ENCODE measurements at places on chromosomes 4 and X.
A peak's percentile ranks its signal among the peaks of the same experiment; 100 is the strongest.

DNA sequence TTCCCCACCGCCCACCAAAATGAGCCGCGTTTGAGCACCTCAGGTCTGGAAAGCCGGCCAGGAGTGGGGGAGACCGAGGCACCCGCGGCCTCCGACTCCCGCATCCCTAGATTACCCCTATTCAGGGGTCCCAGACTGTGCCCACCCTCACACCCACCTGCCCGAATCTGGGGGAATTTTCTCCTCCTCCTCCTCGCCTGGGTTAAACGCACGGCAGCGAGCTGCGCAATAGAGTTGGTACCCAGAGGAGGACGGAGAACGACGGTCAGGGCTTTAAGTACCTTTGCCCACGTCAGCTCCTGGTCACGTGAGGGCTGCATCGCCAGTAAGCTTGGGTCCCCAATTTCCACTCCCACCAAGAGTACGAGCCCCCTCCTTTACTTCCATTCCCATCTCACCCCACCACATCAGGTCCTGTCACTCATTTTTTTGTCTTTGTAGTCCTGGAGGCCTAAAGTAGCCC, at the start of gene ARMCX2:
TSS of gene ARMCX2 (minus strand) at position 250 of the 463 bp plus-strand sequence. CDS start 2,262 bp downstream, outside the sequence.
- no peak for DNase-seq
- H3K27me3 ChIP-seq: no peaks in the 10 kb centered on the region
- peak within 1 kb of the TSS; percentile 55 for H3K4me3 ChIP-seq
- H3K27ac ChIP-seq: no peak within 1 kb of the TSS

DNA sequence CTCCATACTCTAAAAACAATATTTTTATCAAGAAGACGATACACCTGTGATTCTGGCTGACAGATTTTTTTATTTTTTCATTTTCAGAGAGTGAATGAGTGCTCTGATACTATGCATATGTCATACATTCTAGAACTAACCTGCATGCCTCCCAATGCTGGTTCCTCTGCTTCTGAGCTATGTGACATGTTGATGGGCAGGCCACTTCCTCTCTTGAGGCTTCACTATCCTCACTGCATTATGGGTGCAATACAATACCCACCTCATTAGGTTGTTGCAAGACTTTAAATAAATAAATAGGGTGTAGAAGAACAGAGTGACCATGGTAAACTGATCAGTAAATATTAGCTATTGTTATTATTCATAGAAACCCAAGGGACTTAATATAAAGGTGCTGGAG, 408.3 kb downstream of the HNRNPD start:
- no peaks in the 10 kb centered on the region for H3K4me1 ChIP-seq
- no peak overlapping the region for H3K4me3 ChIP-seq
- no peak for DNase-seq
- H3K36me3 ChIP-seq: no peaks in the 10 kb centered on the region

GRCh38 chr4:189143263-189143952, 797.3 kb upstream of the FRG1 start:
- H3K27me3 ChIP-seq: no peaks in the 10 kb centered on the region
- H3K4me3 ChIP-seq: no peak overlapping the region
- no peak for DNase-seq
- no peaks in the 10 kb centered on the region for H3K36me3 ChIP-seq
- H3K27ac ChIP-seq: no peak overlapping the region

- no peaks in the 10 kb centered on the region for H3K36me3 ChIP-seq
- H3K4me3 ChIP-seq: no peak overlapping the region
- H3K4me1 ChIP-seq: no peaks in the 10 kb centered on the region
- H3K27me3 ChIP-seq: no peaks in the 10 kb centered on the region
- H3K27ac ChIP-seq: no peak overlapping the region
These were observed 33.0 kb downstream of the DRP2 start for GRCh38 chrX:101252634-101253033.

GRCh38 chrX:13747836-13748235, 13.3 kb downstream of the OFD1 start:
- H3K4me3 ChIP-seq: no peak overlapping the region
- DNase-seq: no peak
- no peaks in the 10 kb centered on the region for H3K27me3 ChIP-seq
- no peak overlapping the region for H3K27ac ChIP-seq

- no peak for DNase-seq
- H3K36me3 ChIP-seq: no peaks in the 10 kb centered on the region
- H3K4me1 ChIP-seq: peaks cover 22% of the 10 kb centered on the region
- H3K27ac ChIP-seq: no peak overlapping the region
- H3K27me3 ChIP-seq: peaks cover 46% of the 10 kb centered on the region
These were observed 10.1 kb upstream of the NEUROG2 start for GRCh38 chr4:112526061-112526460.

DNA sequence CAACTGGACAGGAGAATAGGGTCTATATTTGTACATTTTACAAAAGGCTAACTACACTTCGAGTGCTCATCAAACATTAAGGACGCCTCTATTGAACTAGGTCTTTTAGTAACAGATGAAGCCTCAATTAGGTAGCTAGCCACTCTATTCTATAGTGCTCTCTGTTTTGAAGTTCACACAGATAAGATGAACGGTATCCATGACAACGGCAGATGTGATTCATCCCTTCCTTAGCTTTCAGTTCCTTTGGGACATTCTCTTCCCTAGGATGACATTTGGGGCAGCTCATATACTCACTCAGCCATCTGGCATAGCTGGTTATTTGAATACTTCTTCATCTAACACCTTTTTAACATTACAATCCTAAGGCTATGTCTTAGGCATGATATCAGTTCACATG, 62.4 kb upstream of the WDFY3 start:
- no peaks in the 10 kb centered on the region for H3K4me1 ChIP-seq
- H3K36me3 ChIP-seq: no peaks in the 10 kb centered on the region
- H3K4me3 ChIP-seq: no peak overlapping the region
- no peaks in the 10 kb centered on the region for H3K27me3 ChIP-seq
- H3K27ac ChIP-seq: no peak overlapping the region

- H3K36me3 ChIP-seq: no peaks in the 10 kb centered on the region
- no peak overlapping the region for H3K27ac ChIP-seq
- no peaks in the 10 kb centered on the region for H3K4me1 ChIP-seq
- no peak overlapping the region for H3K4me3 ChIP-seq
- H3K27me3 ChIP-seq: peaks cover 3% of the 10 kb centered on the region
These were observed 26.5 kb downstream of the HMX1 start for GRCh38 chr4:8844976-8845690.

DNA sequence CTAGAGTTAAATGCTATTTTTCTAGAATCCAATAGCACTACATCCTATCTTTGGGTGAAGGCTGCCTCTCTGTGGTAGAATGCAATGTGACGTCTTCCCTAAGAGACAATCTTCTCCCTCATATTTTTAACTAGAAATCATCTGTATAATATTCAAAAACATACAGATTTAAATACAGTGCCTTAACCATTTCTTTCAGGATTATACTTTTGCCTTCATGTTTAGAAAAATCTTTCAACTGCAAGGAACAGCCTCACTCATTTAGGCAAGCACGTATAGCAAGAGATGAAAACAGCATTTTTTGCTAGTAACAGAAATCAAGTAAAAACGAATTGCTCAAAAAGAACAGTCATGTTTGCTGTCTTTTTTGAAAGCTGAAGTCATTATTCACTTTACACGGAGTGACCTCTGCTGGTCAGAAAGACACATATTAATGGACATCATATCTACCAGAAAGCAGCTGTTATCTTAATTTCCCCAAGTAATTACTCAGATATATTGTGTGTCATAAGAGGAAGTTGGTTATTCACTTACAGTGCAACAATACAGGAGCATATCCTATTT, 422.3 kb downstream of the STPG2 start:
- no peak overlapping the region for H3K27ac ChIP-seq
- H3K36me3 ChIP-seq: no peaks in the 10 kb centered on the region
- DNase-seq: no peak
- H3K27me3 ChIP-seq: no peaks in the 10 kb centered on the region
- no peaks in the 10 kb centered on the region for H3K4me1 ChIP-seq
- no peak overlapping the region for H3K4me3 ChIP-seq

All from CD14-positive monocyte (primary cell).